Ammon's horn (tissue), 1 donor: ENCODE measurements at places on chromosomes 5 and 9.

GRCh38 chr5:167582886-167583285 lies 708.6 kb upstream of the WWC1 start:
- no peak for DNase-seq

- DNase-seq, result no peak
Observed at GRCh38 chr9:137307255-137308056, 5.4 kb upstream of the NRARP start.

DNA sequence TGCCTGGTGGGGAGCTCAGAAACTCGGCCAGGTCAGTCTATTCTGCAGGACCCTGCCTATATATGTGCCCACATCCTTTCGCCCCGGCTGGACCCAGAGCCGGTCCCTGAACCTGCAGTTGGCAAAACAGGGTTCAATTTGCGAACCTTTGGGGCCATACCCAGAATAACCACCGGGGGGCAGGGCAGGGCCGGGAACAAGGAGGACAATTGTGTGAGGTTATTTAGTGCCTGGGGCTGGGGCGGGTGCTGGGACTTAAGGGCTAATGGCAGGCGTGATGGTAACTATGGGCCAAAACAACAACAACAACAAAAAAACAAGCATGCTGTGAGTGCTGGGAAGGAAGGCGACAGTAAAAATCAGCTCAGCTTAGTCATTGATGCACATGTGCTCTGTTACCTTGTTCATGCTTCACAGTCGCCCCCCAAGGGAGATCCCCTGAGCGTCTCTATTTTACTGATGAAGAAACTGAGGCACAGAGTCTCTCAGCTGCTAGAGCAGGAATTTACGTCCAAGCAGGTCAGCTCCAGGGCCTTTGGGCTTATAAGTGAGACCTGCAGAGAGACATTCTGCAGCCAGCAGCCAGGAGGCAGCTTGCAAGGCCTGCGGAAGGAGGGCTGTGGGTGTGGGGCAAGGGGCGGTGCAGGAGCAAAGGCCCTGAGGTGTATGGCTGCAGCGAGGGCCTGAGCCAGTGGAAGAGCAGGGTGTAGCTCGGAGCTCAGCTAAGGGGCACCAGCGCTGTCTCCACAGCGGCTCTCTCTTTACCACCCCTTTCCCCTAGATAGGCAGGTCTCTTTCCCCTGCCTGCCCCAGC lies 106.0 kb downstream of the PHF2 start:
- DNase-seq, result peak; percentile 36

GRCh38 chr9:124941679-124942561 lies 1.0 kb upstream of the GOLGA1 start:
- peak; percentile 67 for DNase-seq

DNA sequence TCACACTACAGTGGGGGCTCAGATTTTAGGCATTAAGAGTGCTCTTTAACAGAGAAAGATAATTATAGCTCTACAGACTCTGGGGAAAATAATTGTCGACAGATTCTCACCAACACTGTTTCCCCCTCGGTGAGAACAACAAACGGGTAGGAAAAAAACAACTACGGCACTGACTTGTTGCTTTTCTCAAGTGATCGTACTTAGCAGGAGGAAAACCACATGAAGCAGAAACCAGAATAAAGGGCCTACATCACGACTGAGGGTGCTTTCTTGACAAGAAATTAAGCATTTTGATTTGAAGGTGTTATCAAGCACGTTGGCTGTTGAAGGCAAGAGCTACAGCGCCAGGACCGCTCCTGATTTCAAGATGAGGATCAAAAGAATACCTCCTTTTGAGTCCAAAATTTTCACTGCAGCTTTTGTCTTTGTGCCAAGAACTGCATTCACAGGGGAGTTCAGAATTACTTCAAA lies 27.2 kb upstream of the CER1 start:
- DNase-seq, result no peak

DNA sequence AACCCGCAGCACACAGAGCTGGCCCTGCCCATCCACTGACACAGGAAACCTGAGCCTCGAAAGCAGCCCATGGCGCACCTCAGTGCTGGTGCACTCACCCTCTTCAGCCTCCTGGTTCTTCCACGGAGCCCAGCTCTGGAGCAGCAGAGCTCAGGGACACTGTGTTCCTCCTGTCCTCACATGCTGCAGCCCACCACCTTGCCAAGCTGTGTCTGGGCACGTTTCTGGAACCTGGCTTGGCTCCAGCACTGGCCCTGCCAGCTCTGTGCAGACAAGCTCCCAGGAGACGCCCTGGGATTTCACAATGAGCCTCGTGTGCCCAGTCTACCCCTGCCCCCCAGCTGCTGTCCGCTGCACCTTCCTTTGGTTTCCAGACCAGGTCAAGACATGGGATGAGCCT lies 119.5 kb downstream of the SYK start:
- DNase-seq, result peak; percentile 51

GRCh38 chr5:76388791-76389512 lies 14.1 kb upstream of the IQGAP2 start:
- DNase-seq, result no peak

- DNase-seq, result no peak
Observed at GRCh38 chr9:119240546-119240945, 128.7 kb downstream of the BRINP1 start.
